ENCODE measurements at places on chromosomes 7 and 10.
A peak's percentile ranks its signal among the peaks of the same experiment; 100 is the strongest.

GRCh38 chr10:46239247-46239646, 47.5 kb upstream of the ANTXRL start:
- no peak for DNase-seq

DNA sequence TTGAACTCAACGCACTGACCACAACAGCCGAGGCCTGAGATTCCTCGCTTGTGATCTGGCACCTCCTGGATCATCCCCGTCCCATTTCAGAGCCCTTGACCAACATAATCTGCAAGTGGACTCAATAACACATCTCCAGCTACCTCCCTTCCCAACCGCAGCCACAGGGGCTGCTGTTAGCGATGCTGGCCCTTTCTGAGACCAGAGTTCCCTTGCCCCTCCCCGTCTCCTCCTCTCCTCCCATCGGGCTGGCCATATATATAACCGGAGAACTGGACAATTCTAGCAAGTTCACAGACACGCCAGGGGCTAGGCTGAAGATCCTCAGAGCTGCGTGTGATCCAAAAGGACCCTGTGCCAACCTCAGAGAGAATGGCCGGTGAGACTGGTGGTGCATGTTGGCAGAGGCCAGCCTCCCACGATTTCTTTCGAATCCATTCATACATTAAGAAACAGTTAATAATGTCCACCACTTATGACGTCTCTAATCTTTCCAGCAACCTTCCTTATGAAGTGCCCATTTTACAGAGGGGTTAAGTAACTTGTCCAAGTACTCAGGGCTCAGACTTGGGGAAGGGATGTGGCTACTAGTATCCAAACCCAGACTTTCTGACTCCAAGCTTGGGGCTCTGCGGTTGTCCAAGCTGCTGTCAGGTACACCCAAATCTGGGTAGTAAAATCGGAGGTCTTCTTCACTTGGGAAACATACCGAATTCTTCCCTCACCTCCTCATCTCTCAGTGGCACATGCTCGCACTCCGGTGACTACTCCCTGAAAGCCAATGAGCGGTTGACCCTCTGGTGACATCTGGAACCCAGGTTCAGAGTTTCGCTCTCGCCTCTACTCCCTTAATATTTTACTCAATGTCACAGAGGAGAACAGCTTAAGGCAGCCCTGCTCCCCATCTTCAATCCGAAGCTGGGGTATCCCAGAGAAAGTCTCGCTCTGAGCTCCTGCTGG, 11.2 kb upstream of the FEZF1 start:
- DNase-seq, result no peak

DNA sequence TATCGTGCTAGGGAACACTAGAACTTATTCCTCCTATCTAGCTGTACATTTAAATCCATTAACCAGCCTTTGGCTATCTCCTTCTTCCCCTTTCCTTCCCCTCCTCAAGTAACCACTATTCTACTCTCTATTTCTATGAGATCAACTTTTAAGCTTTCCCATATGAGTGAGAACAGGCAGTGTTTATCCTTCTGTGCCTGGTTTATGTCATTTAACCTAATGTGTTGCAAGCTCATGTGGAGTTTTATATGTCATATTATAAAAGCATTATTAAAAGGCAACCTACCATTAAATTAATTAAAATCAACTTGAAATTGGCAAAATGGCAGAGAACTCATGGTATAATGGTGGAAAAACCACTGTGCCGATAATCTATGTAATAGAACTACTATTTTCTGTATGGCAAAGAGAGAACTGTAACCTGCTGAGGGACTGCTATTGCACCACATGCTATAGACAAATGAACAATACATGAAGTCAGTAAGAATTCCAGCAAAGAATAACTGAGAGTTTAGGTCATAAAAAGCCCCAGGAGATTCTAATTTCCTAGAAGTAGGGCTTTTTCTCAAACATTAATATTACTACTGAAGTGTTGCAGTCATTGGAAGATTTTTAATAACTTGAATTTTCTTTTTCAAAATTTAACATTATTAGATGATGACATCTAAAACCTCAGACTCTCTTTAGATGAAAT, 81.8 kb downstream of the LRRN3 start:
- DNase-seq, result no peak

- DNase-seq, result peak; percentile 66
These were observed 4.6 kb downstream of the C7orf25 start for GRCh38 chr7:42907316-42907715.

- DNase-seq, result no peak
These were observed 20.1 kb downstream of the TES start for GRCh38 chr7:116230191-116231005.

- DNase-seq, result peak; percentile 33
These were observed at the start of gene CHST15 for GRCh38 chr10:124092860-124093773. TSS of gene CHST15 (minus strand) at chr10:124093598. CDS start at chr10:124046212, 47,386 bp downstream.

GRCh38 chr10:71263376-71263775, 51.0 kb downstream of the UNC5B start:
- no peak for DNase-seq

DNA sequence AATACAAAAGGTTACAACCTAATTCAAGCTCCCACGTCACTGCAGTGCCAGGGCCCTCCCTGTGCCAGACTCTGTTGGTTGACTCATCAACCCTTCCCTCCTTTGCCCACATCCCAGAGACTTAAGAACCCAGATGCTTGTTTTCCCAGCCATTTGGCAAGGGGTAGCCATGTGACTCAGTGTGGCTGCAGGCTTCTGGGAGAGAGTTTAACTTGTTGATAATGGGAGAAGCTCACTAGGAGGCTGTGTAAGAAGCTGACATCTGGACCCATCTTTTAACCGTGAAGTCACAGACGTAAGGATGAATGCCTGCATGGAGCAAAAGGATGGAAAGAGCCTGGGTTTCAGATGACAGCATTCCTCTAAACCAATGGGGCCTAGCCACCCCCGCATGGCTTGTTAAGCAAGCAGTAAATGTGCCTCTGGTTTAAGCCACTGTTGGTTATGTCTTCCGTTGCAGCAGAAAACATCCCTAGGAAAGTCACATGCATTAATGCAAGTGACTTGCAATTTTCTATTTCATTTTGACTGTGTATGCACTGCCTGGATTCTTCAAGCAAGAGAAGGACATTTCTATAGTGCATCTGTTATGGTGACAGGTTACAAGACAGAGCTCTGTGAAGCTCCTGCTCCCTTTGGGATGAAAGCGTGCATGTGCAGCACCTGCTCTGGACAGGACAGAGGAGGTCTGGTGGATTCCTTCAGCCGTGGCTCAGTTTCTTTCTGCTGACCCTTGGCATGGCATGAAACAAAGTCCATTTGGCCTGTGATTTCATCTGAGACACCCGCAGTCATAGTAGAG, 57.5 kb upstream of the CREB5 start:
- peak; percentile 55 for DNase-seq

GRCh38 chr10:32023264-32023663, 33.0 kb downstream of the KIF5B start:
- DNase-seq, result no peak

DNA sequence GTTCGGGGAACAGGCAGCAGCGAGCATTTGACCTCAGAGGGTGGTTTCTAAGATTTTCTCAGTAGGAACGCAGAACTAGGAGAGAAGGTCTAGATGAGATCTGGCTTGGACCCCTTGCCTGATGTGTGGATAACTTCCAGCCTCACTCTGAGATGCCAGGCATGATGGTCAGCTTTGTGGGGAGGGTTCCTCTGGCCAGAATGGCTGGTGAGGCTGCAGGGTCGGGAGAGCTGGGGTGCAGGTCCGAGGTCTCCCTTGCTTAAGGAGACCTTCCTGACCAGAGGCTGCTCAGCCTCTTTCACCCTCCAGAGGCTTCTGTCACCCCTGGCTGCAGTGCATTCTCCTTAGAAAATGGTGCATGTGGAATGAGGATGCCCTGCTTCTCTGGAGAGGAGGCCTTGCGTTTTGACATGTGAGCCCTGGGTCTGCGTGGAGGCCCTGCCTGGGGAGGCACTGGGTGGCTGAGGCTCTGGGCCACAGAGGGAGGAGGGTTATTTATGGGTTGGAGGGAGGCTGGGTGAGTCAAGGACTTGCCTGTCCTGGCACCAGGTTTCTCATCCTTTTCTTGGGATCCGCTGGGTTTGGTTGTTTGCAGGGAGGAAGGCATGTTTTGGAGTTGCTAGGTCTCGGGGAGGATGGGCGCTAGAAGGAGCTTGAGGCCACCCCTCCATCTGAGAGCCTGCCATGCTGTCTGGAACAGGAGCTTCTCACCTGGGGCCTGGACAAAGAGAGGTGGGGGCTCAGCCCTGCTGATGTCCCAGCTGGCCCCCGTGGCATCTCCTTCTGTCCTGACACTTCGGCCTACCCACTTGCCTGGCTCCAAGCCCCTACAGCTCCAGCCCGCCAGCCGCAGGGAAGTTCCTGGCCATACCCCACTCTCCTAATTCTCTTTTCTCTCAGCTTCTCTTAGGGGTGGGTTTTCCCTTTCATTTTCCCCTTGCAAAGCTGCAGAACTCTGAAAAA, 3.9 kb downstream of the FAM241B start:
- DNase-seq, result no peak

DNA sequence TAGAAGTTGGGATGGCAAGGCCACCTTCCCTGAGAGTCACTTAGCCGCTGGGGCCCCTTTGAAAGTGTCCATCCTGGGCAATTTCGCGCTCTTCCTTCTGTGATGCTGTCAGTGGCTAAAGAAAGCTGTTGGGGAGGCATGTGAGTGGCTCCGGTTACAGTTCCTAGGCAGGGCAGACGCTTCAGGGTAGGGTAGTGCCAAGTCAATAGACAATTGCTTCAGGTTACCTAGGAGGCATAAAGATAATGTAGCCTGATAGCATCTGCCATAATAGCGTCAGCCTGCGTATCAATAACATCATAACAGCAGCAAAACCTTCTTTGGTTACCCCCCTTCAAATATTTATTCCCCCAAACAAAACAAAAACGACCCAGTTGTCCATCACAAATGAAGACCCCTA, at the start of gene FAM107B:
Gene FAM107B, minus strand, starts transcription at position 101 of the 400 bp plus-strand sequence. CDS start 234 bp downstream, outside the sequence.
- no peak for DNase-seq

DNA sequence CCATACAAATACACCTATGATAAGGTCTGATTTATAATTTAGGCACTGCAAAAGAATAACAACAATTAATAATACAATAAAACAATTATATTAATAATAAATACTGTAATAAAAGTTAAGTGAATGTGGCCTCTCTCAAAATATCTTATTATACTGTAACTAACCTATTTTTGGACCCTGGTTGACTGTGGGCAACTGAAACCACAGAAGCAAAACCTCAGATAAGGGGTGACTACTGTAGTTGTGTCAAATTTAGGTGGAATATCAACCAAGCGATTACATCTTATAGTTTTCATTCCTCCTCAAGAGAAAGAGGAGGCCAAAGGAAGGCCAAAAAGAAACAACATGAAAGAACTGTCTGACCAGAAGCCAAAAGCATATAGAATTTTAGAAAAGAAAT, 103.9 kb downstream of the SKAP2 start:
- DNase-seq, result no peak

GRCh38 chr10:112981553-112981952, 31.5 kb downstream of the TCF7L2 start:
- no peak for DNase-seq

- no peak for DNase-seq
These were observed 648.8 kb downstream of the NXPH1 start for GRCh38 chr7:9082203-9082602.

DNA sequence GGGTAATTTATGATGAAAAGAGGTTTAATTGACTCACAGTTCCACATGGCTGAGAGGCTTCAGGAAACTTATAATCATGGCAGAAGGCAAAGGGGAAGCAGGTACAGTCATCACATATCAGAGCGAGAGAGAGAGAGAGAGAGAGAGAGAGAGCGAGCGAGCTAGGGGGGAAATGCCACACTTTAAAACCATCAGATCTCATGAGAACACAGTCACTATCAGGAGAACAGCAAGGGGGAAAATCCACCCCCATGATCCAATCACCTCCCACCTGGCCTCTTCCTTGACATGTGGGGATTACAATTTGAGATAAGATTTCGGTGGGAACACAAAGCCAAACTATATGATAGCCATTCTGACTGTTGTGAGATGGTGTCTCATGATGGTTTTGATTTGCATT, 576.3 kb downstream of the GFRA1 start:
- no peak for DNase-seq

DNA sequence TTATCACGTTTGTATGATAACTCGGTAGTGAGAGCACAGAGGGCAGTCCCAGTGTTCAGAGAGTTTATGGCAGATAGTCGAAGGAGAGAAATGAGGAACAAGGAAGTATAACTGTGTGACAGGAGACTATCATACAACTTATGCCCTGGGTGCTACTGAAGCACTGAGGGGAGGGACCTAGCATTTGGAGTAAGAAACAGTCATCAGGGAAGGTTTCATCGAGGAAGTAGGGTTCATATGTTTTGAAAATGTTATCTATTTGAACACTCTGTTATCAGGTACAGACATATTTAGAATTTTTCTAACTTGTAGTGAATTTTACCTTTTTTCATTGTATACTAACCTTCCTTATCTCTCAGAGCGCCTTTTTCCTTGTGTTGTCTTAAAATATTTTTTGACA, 1214.4 kb upstream of the C7orf33 start:
- no peak for DNase-seq

- DNase-seq, result peak; percentile 65
These were observed at the start of gene NFKB2 for GRCh38 chr10:102395400-102396316. TSS of gene NFKB2 (plus strand) at chr10:102395705. CDS start at chr10:102395960, 255 bp downstream.

DNA sequence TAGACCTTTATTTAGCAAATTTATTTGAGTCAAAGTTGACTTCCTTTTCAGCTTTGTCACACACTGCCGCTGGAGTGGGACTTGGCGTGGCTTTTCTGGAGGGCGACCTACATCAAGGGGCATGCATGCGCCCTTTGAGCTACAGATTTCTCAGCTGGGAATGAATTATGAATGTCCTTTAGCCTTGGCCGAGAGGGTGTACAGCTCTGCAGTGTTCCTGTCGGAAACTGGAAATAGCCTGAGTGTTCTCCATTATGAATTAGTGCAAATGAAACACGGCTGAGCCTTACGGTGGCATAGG, 79.7 kb downstream of the GLRX3 start:
- no peak for DNase-seq

- no peak for DNase-seq
These were observed 32.1 kb downstream of the MARCHF5 start for GRCh38 chr10:92323079-92323478.

DNA sequence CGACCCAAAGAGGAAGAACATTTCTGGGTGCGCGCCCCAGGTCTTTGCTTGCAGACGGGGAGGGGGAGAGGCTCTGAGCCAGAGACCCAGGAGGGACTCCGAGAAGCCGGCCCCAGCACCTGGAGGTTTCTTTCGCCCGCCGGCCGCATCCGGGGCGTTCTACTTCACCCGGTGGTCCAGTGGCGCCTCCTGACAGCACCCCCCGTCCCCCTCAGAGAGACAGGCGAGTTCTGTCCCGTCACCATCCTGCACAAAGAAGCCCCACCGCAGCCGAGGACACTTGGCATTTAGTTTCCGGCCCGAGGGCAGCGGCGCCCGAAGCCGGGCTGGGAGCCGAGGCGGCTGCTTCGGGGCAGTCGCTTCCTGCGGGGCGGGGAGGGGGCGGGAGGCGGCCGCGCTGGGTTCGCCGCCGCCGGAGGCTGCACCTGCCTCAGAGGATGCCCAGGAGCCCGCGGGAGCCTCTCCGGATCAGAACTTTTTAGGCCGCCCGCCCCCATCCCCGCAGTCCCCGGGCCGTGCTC, at the start of gene TMEM178B:
Gene TMEM178B, plus strand, starts transcription at position 424 of the 521 bp plus-strand sequence.
- DNase-seq, result no peak
